ENCODE measurements at places on chromosomes 13 and 19. TPM values are rescaled to one million over a fixed set of nuclear protein-coding genes. Genes with fewer than 3 reads are reported as not detected.

The RSPH6A gene
- not detected for total RNA-seq

The GNG14 gene
- total RNA-seq, result not detected

The ZNF534 gene
- not detected for total RNA-seq

The SNRPA gene
- total RNA-seq, result 109 TPM

The DHDH gene
- not detected for total RNA-seq

The MTMR6 gene
- 25.5 TPM for total RNA-seq

The FAAP24 gene
- 2.2 TPM for total RNA-seq

The CYP4F11 gene
- total RNA-seq, result not detected

The ZNF793 gene
- total RNA-seq, result 0.73 TPM

The OSCAR gene
- not detected for total RNA-seq

The PRR12 gene
- 8.2 TPM for total RNA-seq

The S1PR4 gene
- total RNA-seq, result 0.73 TPM

The ZNF569 gene
- 3.6 TPM for total RNA-seq

The MADCAM1 gene
- not detected for total RNA-seq

The HIPK4 gene
- total RNA-seq, result not detected

The ZNF491 gene
- total RNA-seq, result 0.64 TPM

The FXYD7 gene
- total RNA-seq, result not detected

The POSTN gene
- 16.8 TPM for total RNA-seq

The BST2 gene
- 315 TPM for total RNA-seq

The POU2F2 gene
- total RNA-seq, result 1.00 TPM

The LRRC63 gene
- not detected for total RNA-seq

The PLIN5 gene
- 0.07 TPM for total RNA-seq

The C19orf47 gene
- 16.8 TPM for total RNA-seq

The CYP4F2 gene
- not detected for total RNA-seq

The FIZ1 gene
- total RNA-seq, result 6.0 TPM

The LGALS7 gene
- total RNA-seq, result not detected

The CALR3 gene
- total RNA-seq, result not detected

The KLK2 gene
- not detected for total RNA-seq

The ZIM2 gene
- not detected for total RNA-seq

The MEDAG gene
- 3.7 TPM for total RNA-seq

The ZNF540 gene
- total RNA-seq, result not detected

The COX7A1 gene
- 20.4 TPM for total RNA-seq

The CLEC17A gene
- not detected for total RNA-seq

The DCT gene
- total RNA-seq, result not detected

The FGF9 gene
- total RNA-seq, result not detected

The STARD13 gene
- total RNA-seq, result 26.9 TPM

The DPF1 gene
- 0.93 TPM for total RNA-seq

The HRC gene
- not detected for total RNA-seq

The ZNF428 gene
- 50.8 TPM for total RNA-seq

The HTR2A gene
- not detected for total RNA-seq

The APC2 gene
- total RNA-seq, result not detected

The SULT2B1 gene
- total RNA-seq, result not detected

The ADGRE3 gene
- total RNA-seq, result not detected

The LEUTX gene
- not detected for total RNA-seq

The IPO5 gene
- total RNA-seq, result 124 TPM

The NLRP11 gene
- not detected for total RNA-seq

The ZNF433 gene
- total RNA-seq, result 1.4 TPM

The FPR1 gene
- total RNA-seq, result not detected

All from mammary microvascular endothelial cell (primary cell).